ENCODE measurements at places on chromosomes 13 and 19.

DNA sequence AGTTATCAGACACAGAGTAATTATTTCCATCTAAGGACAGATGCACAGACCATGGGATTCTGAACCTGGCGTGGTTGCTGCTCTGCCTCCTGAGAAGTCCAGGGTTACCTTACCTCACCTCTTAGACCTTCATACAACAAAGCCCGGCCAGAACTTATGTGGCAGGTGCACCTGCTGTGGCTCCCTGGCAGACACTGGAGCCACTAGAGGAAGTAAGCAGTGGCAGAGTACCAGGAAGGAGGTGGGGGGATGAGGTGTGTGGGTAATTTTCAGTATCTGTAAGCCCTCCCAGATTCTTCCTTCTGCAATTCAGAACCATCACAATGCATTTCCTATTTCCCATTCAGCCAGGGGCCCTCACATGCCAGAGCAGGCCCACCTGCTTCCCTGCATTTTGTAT is 106.1 kb upstream of the DOCK9 start:
- DNase-seq, result no peak

DNA sequence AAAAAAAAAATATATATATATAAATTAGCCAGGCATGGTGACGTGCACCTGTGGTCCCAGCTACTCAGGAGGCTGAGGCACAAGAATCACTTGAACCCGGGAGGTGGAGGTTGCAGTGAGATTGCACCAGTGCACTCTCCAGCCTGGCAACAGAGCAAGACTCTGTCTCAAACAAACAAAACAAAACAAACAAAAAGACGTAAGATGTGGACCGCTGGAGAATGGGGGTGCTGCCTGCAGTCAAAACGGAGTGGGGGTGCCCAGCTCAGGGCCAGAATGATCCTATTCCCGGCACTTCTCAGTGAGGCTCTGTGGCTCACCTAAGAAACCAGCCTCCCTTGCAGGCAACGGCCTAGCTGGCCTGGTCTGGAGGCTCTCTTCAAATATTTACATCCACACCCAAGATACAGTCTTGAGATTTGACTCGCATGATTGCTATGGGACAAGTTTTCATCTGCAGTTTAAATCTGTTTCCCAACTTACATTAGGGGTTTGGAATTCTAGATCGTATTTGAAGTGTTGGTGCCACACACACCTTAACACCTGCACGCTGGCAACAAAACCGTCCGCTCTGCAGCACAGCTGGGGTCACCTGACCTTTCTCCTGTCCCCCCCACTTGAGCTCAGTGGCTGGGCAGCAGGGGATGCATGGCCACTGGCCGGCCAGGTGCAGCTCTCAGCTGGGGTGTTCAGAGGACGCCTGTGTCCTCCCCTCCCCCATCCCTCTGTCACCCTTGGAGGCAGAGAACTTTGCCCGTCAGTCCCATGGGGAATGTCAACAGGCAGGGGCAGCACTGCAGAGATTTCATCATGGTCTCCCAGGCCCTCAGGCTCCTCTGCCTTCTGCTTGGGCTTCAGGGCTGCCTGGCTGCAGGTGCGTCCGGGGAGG is at the start of gene F7:
TSS of gene F7 (plus strand) at position 760 of the 889 bp plus-strand sequence. CDS start at position 811, 51 bp downstream.
- DNase-seq, result no peak

DNA sequence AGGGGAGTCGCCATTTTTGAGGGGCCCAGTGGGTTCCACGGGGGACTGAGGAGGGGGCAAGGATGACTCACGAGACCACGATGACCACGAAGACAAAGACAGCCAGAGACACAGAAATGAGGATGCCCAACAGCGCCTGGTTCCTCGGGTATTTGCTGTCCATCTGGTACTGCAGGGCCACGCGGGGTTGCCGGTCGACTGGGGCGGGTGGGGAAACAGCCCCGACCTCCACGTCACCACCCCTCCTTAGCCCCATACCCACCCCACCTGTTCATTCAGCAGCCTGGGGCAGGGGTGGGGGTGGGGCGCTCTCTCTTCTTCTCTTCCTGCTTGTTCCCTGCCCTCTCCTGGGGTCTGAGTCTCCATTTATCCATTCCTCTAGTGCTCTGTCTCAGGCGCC is 8.6 kb downstream of the IZUMO2 start:
- DNase-seq, result no peak

DNA sequence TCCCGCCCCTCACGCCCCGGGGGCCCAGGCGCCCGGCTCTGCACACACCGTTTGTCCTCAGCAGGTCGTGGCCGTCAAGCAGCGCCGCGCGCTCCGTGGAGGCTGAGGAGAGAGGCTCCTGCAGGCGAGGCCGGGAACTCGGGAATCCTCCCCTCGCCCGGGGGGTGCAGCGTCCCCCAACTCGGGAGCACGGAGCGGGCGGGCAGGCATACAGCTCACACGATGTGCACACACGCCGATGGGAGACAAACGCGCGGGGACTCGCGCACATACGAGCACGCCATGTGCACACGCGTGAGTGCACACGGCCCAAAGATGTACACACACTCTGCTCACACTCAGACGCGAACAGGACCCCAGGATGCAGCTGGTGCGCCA is 703 bp downstream of the CLEC4G start:
- no peak for DNase-seq

DNA sequence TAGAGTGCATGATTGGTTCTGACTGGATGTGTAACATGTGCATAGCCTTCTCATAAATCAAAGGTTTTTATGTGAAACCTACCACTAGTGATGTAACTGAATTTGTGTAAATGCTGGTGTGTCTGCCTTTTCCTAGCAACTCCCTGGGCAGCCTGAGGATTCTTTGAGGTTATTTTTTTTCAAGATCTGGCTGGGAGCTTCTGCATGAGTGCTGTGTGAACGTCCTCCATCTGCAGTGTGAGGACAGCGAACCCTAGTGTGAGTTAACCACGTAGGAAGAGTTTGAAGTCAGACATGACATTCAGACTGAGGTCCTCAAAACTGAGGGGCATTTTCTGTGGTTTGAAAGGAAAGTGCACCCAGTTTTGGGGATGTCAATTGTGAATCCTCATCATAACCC is 39.9 kb downstream of the DPRX start:
- DNase-seq, result no peak

GRCh38 chr19:43286786-43287185 is 17.5 kb upstream of the PSG9 start:
- no peak for DNase-seq

DNA sequence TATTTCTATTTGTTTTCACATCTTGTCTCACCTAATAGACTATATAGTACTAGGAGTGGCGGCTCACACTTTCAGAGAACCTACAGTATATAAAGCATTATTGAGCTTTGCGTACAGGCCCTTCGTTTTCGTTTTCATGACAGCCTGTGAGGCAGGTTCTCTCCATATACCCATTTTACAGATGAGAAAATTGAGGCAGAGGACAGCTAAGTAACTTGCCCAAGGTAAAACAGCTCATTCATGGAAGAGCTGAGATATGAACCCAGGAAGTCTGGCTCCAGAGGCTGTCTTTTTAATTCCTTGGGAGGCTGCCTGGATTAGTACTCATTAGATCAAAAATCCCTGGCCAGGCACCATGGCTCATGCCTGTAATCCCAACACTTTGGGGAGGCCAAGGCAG is 28.9 kb downstream of the FAAP24 start:
- DNase-seq, result no peak

- DNase-seq, result no peak
Observed at GRCh38 chr19:2355168-2356035, 4.7 kb upstream of the TMPRSS9 start.

DNA sequence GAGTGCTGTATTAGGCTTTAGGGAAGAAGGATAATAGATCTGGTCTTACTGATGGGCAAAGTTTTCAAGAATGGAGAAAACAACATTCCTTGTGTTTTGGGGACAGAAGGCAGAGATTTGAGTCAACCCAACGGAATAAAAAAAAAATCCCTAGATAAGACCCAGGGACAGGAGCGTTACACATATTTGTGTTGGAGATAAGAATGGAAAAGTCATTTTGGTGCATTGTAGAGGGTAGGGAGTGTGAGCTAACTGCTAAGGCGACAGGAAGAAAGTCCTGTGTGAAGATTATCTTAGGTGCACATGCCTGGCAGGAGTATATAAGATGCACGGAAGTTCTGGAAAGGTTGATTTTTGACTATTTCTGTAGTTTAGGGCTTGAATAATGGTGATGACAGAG is 450.3 kb upstream of the ARGLU1 start:
- no peak for DNase-seq

- DNase-seq, result no peak
Observed at GRCh38 chr13:111915104-111915551, 151.8 kb upstream of the SOX1 start.

GRCh38 chr13:50401721-50402465 is 386.6 kb downstream of the KCNRG start:
- no peak for DNase-seq

All from GM06990 (cell line).